Upper lobe of left lung (tissue), 6 donors: ENCODE measurements at places on chromosomes 5 and 9.

DNA sequence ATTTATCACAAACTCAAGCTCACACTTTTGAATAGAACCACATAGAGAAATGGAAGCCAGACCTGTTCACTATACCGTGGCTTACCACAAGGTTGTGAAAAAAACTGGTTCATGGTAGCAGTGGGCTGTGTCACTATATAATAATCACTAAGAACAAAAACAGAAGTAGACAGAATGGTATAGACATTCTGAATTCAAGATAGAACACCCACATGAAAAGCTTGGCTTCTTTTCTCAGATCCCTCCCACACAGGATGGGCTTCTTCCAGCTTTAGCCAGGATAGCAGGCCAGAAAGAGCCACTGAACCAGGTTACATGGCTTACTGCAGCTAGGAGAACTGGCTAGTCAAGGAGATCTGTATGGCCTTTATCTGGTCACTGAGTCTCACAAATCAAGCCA, 6.1 kb upstream of the NRG2 start:
- no peak for DNase-seq

GRCh38 chr9:37517923-37518322, 32.2 kb downstream of the POLR1E start:
- no peak for DNase-seq

- no peak for DNase-seq
These were observed 7.1 kb downstream of the RAPGEF1 start for GRCh38 chr9:131732636-131733289.

- no peak for DNase-seq
These were observed 107.6 kb upstream of the COL5A1 start for GRCh38 chr9:134533850-134534588.

- DNase-seq, result no peak
These were observed 136.2 kb downstream of the FANCC start for GRCh38 chr9:95181226-95181818.

- DNase-seq, result no peak
These were observed 7.3 kb upstream of the SPARC start for GRCh38 chr5:151694035-151694485.

GRCh38 chr9:98101868-98102273, 17.2 kb downstream of the TRIM14 start:
- no peak for DNase-seq
